ENCODE measurements at places on chromosomes 1 and 21.

- DNase-seq: no peak
Observed at GRCh38 chr1:112576240-112576639, 42.7 kb downstream of the ST7L start.

DNA sequence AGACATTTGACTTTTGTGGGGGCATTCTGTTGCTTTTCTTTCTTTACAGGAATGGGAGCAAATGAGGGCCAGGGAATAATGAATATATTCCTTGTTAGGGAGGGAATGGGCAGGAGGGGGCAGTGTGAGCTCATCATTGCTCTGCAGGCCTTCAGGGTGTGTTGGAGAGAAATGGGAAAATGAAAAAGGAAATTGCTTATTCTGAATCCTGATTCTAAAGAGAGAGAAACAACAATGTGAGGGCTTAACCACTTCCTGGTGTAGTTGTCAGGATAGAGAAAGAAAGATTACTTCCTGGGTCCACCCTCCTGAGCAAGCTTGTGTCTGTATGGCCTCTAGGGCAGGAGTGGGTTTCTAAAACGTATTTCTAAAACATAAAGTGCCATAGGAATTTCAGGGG lies 28.3 kb downstream of the VANGL2 start:
- no peak for DNase-seq

DNA sequence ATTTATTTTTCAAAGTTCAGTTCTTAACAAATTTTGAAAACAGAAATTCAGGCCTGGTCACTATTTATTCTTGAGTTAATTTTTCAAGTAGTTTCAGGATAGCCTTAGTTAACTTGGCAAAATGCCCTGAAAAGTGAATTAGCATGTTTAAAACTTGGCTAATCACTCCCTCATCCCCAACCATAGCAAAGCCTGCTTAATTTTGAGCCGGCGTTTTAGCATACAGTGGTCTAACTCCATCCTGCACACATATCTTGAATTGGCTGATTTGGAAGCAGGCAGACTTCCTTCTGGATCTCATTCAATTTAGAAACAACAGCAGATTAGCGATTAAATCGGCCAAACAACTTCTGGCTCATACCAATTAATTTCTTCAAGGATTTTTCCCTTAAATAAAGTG lies 439.2 kb downstream of the PTBP2 start:
- DNase-seq: no peak

DNA sequence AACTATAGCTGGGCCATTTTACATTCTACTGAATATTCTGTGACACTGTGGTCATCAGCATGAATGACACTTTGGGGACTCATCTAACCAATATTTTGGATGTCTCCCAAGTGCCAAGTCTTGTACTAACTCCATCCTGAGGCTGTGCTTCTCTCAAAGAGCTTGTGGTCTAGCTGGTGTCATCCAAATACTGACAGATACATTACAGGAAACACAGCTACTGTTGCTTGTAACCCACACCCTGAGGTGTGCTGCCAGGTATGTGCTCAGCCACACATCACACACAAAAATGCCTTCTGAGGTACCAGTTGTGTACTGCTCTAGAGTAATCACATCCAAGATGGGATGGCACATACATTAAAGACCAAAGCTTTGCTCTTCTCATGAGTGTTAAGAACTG lies 81.6 kb downstream of the ST6GALNAC5 start:
- DNase-seq: no peak
